ENCODE measurements at places on chromosomes 12 and 14.

DNA sequence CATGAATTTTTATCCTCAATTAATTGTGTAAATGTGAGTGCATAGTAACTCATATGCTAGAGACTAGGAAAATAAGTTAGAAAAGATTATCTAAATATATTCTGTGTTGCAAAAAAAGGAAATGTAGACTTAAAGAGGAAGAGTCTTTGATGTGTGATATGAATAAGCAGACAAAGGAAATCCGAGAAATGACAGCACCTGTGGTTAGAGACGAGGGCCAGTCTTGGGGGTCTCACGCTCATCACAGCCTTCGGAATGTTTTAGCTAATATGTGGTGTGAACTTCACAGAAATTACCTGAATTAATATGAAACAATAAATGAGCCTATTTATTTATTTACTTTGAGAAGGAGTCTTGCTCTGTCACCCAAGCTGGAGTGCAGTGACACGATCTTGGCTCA, 11.6 kb downstream of the ATP6V0A2 start:
- DNase-seq = no peak

GRCh38 chr12:96516472-96517430, 27.4 kb downstream of the CFAP54 start:
- DNase-seq = peak; percentile 84

DNA sequence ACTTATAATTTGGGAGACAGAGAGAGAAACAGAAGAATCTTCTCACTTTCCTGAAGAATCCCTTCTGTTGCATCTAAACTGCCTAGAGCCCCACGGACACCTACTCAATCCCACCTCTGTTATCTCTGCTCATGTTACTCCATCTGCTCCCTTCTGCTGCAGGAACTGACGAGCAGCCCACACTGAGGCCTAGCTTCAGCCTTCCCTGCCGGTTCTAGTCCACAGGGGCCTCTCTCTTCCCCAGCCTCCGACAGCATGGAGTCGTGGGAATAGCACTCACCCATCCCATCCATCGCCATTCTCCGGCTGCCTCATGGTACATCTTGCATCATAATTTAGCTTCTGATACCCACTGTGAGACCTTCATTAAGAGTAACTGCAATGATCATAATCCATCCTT, 4.0 kb downstream of the RAB15 start:
- no peak for DNase-seq

DNA sequence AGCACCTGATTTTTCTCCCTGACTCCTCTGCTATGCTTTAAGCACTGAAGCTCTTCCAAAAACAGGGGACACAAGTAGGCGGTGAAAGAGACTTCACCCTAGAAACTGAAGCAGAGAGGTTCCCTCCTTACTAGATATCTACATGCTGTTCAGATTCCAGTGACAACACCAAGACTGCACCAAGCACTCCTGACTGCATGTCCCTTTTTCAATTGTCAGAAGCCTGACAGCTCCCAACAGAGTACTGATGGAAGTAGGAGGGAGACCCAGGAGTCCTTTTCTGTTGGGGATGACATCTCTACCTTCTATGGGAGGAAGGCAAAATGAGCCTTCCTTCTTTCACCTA, 10.4 kb downstream of the DCTN2 start:
- DNase-seq = no peak

DNA sequence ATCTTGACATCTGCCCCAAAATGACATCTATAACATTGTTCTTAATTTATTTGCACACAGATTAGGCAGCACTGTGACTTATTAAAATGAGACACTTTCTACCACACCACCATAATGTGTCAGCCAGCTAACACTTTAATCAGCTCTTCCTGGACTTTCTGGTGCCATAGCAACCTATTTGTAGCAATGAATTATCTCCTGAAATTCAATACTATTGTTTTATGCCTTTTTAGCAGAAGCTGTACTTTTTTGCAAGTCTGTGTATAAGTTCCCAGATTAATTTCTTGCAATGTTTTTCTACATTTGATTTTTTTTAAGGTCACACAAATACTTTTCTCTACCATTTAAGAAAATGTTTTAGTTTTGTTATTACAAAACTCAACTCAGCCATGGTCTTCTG, 72.8 kb upstream of the SAV1 start:
- no peak for DNase-seq

DNA sequence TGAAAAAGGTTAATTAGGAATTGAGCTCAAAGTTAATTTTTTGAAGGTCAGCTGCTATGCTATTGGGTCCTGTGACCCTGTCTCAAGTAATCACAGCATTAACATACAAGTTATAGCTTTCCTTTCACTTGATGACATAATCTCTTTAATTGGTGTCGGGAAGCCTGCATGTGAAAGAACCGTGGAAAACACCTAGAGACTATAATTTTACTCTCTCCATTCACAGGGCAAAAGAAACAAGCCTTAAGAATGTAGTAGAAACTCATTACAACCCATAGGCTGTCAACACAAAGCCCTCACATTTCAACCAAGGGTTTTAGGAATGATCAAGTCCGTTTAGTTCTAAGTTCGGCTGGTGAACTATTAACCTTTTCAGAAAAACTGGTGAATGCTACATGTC, 104.4 kb downstream of the PPM1A start:
- DNase-seq = no peak

GRCh38 chr12:51519755-51520154, 71.3 kb upstream of the SCN8A start:
- no peak for DNase-seq

- no peak for DNase-seq
Observed at GRCh38 chr14:58746261-58746660, 108.5 kb downstream of the DACT1 start.

DNA sequence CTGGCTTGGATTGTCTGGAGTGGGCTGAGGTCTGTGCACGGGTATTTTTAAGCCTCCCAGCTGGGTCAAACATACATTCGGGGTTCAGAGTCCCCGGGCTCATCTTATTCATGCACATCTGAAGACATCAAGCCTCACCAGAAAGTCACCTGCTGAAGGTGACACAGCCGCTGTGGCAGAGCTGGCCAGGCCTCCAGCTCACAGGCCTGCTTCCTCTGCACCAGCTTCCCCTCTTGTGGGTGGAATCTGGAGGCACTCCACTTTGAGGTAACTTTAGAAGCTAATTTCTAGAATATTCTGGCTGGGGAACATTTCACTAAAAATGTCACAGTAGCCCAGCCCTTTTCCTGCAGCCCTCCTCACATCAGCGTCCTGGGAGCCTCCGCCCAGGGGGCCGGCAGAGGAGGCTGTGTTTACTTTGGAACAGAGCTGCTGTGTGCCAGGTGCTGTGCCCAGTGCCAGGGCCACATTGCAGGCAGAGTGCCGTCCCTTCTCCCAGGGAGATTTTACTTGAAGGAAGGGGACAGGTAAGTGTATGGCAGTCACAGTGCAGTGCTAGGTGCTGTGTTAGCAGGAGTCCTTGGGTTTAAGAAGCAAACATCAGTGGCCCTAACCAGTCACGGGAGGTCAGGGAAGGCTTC, 62.2 kb downstream of the TSPAN11 start:
- DNase-seq = no peak

DNA sequence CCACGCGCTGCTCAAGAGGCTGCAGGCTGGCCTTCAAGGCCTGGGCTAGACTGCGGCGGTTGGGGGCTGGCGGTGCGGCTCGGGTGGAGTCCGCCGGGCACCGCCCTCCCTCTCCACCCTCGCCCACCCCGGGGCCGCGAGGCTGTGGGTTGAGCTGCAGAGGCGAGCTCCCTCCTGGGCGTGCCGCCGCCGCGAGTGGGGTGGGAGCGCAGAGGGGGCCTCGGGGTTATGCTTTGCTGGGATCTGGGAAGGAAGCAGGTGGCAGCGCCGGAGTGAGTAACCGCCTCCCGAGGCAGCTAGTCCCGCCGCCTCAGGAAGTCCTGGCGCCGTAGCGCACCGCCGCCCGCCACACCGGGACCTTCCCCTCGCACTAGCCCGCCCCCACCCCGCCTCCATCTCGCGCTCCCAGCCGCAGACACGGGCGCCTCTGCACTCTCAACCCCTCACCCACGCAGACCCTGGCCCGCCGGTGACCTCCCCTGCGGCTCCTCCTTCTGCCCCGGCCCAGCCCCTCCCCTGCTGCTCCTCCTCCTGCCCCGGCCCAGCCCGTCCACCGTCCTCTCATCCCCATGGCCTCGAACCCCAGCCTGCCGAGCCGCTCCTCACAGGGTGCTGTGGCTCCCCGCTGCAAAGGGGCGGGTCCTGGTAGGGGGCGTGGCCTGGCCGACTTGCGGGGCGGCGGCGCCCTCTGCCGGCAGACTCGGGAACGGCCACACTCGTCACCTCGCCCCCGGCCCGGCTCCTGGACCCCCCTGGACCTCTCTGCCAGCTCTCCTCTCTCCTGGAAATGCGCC, 16.6 kb downstream of the TAMALIN start:
- DNase-seq = peak; percentile 99

- no peak for DNase-seq
Observed at GRCh38 chr12:56996793-56997545, 9.4 kb downstream of the ZBTB39 start.

DNA sequence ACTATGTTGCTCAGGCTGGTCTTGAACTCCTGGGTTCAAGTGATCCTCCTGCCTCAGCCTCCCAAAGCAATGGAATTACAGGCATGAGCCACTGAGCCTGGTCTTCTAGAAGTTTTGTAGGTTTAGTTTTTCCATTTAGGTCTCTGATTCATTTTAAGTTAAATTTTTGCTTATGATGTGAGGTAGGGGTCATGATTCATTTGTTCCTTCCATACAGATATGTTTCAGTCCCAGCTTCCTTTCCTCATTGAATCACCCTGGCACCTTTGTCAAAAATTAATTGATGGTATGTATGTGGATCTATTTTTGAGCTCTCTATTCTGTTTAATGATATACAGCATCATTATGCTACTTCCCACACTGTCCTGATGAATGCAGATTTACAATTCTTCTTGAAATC, 25.6 kb upstream of the CABP1 start:
- no peak for DNase-seq

DNA sequence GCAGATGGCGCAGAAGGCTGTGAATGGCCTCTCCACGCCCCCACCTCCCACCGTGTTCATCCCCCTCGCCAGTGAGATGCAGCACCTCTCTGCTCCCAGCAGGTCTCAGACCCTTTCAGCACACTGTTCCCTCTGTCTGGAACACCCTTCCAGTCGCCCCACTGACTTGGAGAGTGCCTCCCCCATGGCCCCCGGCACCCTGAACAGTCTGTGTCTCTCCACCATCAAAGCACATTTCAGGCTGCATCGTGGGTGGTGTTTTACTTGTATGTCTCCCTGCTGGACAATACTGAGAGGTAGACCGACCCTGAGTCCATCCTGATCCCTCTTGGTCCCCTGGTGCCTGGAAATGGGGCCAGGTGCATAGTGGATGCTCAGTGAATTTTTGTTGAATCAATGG, 34.9 kb downstream of the CACNA2D4 start:
- no peak for DNase-seq

GRCh38 chr14:24706351-24706750, 72.4 kb upstream of the GZMB start:
- no peak for DNase-seq

GRCh38 chr14:23118506-23119362, at the start of gene CEBPE:
TSS of gene CEBPE (minus strand) at chr14:23119255. CDS start at chr14:23119091, 164 bp downstream.
- no peak for DNase-seq

- DNase-seq = peak; percentile 22
Observed at GRCh38 chr14:68757618-68758081, 35.2 kb downstream of the ZFP36L1 start.

DNA sequence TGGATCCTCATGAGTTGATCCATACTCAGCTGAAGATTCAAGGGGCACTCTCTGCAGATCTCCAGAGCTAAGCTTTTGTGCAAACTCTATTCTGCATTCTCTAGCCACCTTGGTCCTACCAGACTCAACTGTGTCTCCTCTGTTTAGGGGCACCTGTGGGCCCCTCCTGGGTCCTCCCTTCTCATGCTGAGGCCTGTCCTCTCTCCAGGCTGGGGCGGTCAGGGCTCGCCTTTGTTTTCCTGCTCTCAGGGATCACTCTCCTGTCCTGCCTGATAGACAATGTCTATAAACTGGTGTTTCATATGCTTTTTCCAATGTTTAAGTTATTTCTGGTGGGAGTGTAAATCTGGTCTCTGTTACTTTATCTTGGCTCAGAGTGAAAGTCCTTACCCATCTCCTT, 11.6 kb upstream of the KIF26A start:
- no peak for DNase-seq

DNA sequence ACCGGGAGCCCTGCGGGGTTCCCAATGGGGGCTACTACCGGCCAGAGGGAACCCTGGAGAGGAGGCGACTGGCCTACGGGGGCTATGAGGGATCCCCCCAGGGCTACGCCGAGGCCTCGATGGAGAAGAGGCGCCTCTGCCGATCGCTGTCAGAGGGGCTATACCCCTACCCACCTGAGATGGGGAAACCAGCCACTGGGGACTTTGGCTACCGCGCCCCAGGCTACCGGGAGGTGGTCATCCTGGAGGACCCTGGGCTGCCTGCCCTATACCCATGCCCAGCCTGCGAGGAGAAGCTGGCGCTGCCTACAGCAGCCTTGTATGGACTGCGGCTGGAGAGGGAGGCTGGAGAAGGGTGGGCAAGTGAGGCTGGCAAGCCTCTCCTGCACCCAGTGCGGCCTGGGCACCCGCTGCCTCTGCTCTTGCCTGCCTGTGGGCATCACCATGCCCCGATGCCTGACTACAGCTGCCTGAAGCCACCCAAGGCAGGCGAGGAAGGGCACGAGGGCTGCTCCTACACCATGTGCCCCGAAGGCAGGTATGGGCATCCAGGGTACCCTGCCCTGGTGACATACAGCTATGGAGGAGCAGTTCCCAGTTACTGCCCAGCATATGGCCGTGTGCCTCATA, 9.7 kb downstream of the TNS2 start:
- no peak for DNase-seq

DNA sequence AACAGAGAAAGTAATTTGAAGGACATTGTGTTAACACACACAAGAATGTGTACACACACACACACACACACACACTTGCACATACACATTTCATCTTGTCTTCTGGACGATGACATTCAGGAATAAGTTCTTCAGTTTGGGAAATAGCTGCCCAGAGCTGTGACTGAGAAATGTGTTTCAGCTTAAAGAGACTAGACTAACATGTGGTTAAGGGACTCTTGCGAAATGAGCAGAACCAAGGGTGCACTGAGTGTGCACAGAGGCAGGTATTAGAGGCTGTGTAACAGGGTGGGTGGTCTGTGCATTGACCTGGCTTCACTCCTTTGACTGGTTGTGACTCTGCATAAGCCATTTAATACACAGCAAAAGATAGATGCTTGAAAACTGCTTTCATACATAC, 29.4 kb upstream of the KCNA5 start:
- DNase-seq = no peak

DNA sequence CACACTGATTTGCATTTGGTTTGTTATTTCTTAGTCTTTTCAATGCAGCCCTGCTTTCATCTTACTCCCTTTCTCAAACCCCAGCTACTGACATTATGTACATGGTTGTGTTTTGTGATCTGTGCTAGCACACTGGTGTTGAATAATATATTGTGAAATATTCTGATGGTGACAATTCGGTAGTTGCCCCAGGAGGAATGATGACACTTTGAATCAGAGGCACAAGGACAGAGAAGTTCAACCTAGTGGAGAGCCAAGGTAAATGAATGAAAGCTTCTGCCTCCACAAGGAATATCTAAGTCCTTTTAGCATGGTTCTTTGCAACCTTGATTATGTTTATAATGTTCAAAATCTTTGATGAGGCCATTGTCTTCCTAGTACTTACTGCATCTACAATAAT, 159.9 kb downstream of the PDE3A start:
- no peak for DNase-seq

All from left lung (tissue), 14 donors.